ENCODE measurements at places on chromosomes 1 and 21.

DNA sequence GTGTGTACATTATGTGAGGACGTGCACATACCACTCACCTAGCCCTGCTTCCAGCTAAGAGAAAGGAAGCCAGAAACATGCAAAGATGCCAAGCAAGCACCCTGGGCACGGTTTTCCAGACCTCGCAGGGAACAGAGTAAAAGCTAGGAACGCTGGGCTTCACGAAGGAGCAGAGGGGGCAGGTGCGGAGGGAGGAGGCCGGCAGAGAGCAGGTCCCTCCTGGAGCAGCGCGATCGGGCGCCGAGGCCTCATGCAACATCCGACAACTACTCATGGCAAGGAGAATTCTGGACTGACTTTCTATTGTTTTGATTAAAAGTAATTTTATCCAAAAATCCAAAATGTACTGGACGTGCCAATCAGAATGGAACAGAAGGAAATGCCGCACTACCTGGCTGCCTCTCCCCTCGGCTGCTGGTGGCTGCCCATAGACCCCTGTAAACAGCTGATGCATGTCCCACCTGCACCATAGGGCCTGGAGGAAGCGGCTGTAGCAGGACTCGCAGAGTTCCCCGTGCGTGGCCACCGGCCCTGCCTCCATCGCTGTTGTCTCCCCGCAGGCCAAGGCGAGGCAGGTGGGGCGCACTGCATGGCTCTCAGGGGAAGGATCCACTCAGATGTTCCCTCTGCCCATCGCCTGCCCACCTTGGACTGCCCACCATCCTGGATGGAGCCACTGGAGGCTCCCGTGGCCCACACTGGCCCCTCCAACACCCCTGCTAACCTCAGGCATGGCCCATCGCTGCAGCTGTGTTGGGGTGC lies 93.5 kb downstream of the WDR4 start:
- no peak for DNase-seq

DNA sequence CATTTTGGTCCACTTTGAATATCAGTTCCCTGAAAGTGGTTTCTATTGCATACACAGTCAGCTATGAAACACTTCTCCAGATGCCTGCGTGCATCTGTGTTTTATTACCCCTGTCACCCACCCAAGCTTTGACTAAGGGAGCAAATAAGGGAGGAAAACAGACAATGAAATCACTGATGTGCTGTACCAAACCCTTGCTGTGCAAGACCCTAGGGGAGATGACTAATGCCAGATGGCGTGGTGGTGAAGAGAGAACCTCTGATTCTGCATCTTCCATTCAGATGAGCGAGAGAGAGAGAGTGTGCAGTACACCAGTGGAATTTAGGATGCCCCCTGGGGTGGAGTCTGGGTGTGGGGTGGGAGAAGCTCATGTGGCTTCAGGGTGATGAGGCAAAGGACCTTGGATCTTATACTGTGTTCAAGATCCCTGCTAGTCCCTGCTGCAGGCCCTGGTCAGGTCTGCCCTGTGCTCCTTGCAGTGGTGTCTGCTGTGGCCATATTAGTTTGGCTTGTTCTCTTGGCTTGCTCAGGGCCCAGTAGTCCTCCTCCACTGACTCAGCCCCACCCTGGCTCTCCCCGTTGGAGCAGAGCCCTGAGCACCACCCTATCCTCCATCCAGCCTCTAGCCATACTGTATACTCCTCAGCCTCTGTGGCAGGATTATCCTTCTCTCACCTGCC lies 18.5 kb downstream of the CLCA1 start:
- no peak for DNase-seq

DNA sequence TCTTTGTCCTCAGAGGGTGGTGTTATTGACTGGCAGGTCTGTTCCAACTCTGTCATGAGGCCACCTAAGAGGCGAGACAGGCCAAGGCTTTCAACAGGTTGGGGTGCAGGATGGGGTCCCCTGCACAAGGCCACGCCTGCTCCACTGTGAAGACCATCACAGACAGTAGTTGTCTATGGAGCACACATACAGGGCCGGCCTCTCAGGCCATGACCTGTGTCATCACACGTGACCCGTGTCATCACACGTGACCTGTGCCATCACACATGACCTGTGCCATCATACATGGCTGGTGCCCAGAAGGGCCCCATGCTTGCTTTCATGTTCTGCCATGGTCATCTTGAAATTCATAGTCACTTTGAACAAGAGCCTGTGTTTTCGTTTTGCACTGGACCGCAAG lies 91.9 kb downstream of the ARHGEF10L start:
- DNase-seq = no peak

DNA sequence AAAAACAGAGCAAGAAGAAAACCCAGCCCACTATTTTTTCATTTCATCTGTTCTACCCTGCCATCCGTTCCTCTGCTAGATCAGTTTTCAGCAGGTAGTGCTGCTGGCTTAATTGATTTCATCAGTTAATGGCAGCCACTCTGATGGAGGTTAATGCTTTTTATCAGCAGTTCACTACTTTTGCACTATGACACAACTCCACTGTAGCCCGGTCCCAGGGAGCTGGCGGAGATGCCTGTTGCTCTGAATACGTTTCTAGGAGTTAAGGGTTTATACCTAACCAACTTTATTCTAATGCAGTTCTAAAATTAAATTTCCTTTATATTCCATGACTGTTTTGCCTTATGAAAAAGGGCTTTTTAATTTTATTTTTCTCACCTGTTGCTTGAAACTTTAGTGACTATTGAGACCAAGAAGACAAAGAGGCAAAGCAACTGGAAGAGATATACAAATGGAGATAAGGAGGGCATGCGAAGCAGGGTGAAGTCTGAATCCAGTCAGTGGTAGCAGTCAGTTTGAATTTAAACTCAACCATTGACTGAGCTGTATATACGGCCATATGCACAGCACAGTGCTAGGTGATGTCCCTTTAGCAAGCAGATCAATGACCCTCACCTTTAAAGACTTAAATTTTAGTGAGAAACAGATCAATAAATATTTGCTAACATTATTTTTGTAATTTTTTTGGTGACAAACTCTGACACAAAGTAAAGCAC lies 477.9 kb downstream of the LMO4 start:
- DNase-seq = no peak

- DNase-seq = no peak
Observed at GRCh38 chr1:88984569-88984968, 7.9 kb downstream of the KYAT3 start.

DNA sequence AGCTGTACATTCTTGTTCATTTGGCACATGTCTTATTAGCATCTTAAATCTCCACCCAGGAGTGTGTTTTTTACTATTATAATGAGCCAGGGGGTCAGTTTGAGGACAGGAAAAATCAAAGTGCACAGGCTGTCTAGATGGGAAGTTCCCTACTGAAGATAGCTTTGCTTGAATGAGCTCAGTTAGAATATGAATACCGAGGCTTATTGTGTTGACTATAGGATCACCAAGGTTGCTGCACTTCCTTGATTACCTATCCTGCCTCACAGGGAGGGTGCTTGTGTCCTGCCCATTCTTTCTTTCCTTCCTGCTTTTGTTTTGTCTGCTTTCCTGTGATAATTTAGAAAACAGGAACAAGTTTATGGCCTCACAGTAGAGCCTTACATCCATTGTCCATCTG lies 16.3 kb downstream of the PHGDH start:
- no peak for DNase-seq

- no peak for DNase-seq
Observed at GRCh38 chr1:68497358-68497698, 446 bp upstream of the DEPDC1 start.

GRCh38 chr1:212224102-212224501 lies 61.1 kb upstream of the PPP2R5A start:
- no peak for DNase-seq

- DNase-seq = no peak
Observed at GRCh38 chr1:190975827-190976226, 498.2 kb upstream of the BRINP3 start.

DNA sequence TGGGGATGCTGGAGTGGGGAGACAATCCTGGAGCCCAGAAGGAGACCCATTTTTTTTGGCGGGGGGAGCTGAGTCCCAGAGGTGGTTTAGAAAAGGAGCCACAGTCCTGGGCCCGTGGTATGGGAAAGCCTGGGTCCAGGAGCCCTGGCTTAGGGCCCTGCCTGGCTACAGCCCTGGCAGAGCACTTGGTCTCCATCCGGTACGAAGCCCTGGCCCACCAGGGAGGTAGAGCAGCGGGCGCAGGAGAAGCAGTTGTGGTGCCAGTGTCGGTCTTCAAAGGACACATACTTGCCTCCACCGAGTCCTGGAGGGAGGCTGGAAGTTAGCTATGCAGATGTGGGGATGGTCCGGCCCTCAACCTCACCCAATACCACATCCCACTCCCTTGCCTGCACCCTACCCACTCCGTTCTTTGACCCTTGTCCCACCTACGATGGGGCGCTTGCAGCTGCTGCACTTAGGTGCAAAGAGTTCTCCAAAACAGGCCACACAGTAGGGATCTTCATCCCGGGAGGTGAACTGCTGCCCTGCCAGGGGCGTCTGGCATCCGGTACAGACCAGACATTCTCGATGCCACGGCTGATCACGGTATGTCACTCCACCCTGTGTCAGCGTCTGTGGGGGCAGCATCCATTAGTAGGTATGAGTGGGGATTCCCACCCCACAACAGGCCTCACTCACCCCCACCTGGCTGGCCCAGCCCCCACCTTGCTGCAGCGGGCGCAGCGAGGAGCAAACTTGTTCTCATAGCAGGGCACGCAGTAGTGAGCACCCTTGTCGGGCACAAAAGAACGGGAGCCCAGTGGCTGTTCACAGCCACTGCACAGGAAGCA lies 7.7 kb upstream of the SF3A3 start:
- DNase-seq = no peak

- DNase-seq = no peak
Observed at GRCh38 chr1:61005614-61006580, 76.5 kb upstream of the NFIA start.

DNA sequence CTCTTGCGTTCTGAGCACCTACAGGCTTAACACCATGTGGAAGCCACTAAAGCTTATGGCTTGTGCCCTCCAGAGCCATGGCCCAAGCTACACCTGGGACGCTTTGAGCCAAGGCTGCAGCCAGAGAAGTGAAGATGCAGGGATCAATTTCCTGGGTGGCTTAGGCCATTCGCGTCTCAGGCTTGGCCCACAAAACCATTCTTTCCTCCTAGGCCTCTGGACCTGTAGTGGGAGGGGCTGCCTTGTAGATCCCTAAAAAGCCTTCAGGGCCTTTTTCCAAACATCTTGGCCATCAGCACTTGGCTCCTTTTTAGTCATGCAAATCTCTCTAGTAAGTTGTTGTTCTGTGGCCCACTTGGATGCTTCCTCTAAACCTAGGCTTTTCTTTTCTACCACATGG lies 401.7 kb upstream of the RUNX1 start:
- DNase-seq = no peak

GRCh38 chr21:17708522-17709265 lies 96.0 kb upstream of the BTG3 start:
- DNase-seq = no peak

- DNase-seq = no peak
Observed at GRCh38 chr1:4003846-4004505, 103.9 kb upstream of the C1orf174 start.

GRCh38 chr1:16293538-16293937 lies 56.6 kb upstream of the CPLANE2 start:
- DNase-seq = no peak

DNA sequence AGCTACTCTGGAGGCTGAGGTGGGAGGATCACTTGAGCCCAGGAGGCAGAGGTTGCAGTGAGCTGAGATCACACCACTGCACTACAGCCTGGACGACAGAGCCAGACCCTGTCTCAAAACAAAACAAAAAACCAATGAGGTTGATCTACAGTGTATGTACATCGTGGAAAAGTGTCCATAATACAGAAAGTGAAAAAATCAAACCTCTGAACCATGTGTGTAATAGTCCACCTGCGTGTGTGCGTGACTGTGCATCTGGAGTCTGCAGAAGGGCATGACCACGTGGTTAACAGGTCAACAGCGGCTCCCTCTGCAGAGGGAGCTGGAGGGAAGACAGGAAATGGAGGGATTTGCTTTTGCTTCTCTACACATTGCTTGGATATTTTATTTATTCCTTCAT lies 32.4 kb upstream of the ENO1 start:
- no peak for DNase-seq

DNA sequence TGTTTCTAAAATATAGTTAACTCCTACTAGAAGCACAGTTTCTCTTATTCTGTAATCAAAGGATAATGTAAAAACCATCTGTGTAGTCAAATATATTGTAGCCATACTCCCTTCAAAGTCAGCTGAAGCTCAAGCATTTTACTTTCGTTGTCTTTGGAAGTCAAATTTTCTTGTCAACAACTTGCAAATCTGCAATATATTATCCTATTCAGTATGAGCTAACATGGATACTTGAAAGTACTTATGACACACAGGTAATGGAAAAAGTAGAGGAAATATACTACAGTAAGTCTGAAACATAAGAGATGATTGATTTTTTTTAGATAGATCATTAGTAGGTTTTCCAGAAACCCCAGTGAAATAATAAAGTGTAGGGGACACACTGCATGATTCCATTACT lies 121.5 kb downstream of the COL24A1 start:
- no peak for DNase-seq

GRCh38 chr1:20896826-20897225 lies 109.7 kb upstream of the HP1BP3 start:
- DNase-seq = no peak

- no peak for DNase-seq
Observed at GRCh38 chr1:206048582-206048981, 4.4 kb upstream of the RHEX start.

DNA sequence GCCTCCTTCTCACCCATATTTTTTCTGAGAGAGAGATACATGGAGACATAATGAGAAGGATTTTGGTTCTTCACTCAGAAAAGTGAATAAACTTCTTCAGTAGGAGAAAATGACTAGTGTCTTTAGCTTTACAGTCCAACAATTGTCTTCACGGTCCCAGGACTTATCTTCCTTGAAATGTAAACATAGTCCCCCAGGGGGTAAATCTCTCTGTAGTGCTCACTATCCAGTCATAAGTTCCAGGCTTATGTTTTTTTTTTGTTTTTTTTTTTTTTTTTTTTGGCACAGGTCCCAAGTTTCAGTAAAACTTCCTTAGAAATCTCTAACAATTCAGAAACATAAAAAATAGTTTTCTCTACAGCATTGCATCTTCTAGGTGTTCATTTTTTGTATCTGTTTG lies 890.2 kb upstream of the B3GALT2 start:
- no peak for DNase-seq

Measured in CD4-positive, alpha-beta T cell treated with Interleukin-1 beta for 1 hour (primary cell).